NCI-H345 (cell line): ENCODE measurements at places on chromosomes 16 and 17.

- no peak for DNase-seq
Measured at GRCh38 chr17:50043290-50044148, 12.4 kb upstream of the ITGA3 start.

DNA sequence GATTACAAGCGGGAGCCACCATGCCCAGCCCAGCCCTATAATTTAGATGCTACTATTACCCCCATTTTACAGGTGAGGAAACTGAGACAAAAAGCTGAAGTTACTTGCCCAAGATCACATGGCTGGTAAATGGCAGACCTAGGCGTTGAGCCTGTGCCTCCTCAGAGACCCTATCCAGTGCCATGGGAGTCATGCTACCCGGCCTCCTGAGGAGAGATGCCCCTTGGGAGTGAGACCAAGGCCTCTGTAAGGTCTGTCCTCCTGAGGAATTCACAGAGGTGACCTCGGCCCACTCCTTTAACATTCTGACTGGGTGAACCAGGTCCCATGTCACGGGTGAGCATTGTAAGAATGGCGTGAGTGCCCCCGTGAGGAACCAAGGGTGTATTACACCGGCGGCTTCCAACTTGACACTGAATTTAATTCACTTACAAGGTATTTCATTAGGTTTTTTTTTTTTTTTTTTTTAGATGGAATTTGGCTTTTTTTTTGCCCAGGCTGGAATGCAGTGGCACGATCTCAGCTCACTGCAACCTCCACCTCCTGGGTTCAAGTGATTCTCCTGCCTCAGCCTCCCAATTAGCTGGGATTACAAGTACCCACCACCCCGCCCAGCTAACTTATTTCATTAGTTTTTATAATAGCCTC is 95.7 kb downstream of the ABCC6 start:
- DNase-seq = peak; percentile 45

DNA sequence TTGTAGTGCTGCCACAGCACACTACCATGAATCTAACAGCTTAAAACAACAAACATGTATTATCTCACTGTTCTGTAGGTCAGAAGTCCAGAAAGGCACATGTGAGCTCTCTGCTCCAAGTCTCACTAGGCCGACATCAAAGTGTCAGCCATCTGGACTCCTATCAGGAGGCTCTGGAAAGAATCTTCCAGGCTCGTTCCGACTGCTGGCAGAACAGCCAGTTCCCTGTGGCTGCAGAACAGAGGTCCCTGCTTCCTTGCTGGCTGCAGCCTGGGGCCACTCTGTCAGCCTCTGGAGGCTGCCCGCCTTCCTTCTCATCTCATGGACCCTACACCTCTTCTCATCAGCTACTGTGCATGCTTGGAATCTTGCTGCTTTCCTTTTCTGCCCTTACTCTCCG is 168.9 kb downstream of the CBLN1 start:
- DNase-seq = no peak

DNA sequence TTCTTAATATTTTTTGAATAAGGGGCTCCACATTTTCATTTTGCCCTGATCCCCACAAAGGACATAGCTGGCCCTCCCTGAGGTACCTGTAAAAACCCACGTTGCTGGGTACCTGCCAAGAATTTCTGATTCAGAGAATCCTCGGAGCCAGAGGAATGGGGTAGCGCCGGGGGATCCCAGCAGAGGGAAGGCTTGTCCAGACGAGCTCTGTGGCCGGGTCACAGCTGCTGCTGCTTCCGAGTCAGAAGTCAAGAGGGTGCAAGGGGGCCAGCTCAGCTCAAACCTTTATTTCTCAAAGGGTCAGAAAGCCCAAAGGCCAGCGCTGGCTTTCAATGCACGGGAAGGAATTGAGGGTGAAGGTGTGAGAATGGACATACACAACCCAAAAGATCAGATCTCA is 68.9 kb upstream of the SDK2 start:
- DNase-seq = no peak

GRCh38 chr16:56858374-56858773 is 6.6 kb upstream of the SLC12A3 start:
- DNase-seq = no peak

DNA sequence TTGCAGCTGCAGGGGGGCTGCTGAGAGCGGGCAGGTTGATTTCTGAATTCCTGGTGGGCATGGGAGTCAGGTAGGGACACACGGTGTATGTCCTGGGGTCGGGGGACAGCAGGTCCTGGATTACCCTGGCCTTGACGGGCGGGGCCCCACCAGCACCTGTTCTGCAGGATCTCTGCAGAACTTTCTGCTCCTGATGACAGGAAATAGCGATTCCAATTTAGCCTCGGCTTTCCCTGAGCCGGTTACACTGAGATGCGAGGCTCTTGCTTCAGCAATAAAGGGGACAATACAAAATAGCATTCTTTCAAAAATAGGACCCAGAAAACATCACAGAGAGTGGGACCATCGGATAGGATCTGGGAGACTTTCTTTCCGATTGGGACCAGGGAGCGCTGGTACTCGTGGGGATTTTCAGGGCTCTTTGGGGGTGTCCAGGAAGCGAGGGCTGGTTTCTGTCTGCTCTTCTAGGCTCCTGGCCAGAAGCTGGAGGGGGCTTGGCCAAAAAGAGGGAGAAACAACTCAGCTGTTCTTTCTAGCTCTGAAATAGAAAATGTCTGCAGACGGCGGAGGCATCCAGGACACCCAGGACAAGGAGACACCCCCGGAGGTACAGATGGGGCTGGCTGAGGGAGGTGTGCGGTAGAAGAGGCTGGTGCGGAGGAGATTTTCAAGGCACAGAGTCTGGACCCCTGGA is 642 bp downstream of the ZNF205 start:
- no peak for DNase-seq

DNA sequence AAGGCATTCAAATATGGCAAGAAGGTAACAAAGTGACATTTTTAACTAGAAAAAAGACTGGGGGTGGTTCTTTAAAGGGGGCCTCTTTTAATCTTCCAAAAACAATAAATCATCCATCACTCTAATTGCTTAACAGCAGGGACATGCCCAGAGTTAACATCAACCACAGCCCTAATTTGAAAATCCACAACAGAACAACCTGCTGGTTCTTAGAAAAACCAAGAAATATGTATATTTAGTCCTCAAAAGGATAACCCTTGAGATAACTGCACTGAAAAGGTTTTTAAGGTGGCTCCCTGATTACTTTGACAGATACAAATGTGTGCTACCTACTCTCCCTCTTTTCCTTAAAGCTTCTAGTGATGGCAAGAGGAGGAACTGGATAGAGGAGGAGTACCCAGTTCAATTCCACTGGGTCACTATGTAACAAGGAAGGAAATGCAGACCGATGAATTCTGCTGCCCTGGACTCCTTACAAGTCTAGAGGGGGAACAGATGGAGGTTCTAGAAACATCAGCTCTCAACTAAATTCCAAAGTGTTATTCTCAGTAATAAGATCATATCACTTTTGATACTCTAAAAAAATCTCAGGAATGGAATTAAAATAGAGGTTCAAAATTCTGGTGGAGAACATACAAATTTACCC is 54.3 kb downstream of the N4BP1 start:
- no peak for DNase-seq

DNA sequence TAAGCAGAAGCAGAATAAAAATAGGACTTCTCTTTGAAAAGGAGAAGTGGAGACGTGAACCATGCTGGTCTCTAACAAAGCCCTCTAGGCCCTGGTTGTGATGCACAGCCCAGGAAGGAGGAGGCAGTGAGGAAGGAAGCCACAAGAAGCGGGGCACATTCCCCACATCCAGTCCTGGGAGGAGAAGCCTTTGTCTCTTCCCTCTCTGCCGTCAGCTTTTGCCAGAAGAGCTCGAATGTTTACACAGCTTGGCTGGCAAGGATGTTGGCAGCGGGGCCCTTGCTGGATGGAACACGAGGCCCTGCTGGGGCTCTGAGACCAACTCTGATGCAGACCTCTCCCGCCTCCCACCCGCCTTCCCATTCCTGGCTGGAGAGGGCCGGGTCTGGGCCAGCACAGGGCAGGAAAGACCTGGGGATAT is 91.3 kb downstream of the MAF start:
- peak; percentile 45 for DNase-seq
